G401 (cell line): ENCODE measurements at places on chromosomes 2 and 18. TPM values are rescaled to one million over a fixed set of nuclear protein-coding genes. Genes with fewer than 3 reads are reported as not detected.

Gene ZDBF2
- 4.9 and 6.9 TPM in 2 replicates for total RNA-seq

Gene TOGARAM2
- 2.7 and 3.2 TPM in 2 replicates for total RNA-seq

Gene CCDC178
- not detected in 2 replicates for total RNA-seq

Gene SH3RF3
- not detected in 2 replicates for total RNA-seq

Gene PSMA8
- total RNA-seq, result not detected in 2 replicates

Gene PDE1A
- total RNA-seq, result 1.1 and 10.9 TPM in 2 replicates

Gene ANKRD30B
- not detected in 2 replicates for total RNA-seq

Gene PAX8
- not detected in 2 replicates for total RNA-seq

Gene MTCL1
- 0.43 and 2.2 TPM in 2 replicates for total RNA-seq

Gene MYO1B
- total RNA-seq, result 32.6 TPM in 1 of 2 replicates, not detected in the other
